SHP77 treated with DMSO at 0.1 percent for 48 hours (cell line): ENCODE measurements at places on chromosomes 1 and 21.

- no peak for DNase-seq
Observed at GRCh38 chr1:245198748-245199516, 44.1 kb downstream of the KIF26B start.

- DNase-seq = no peak
Observed at GRCh38 chr1:28449904-28450303, 55.9 kb upstream of the RCC1 start.

- no peak for DNase-seq
Observed at GRCh38 chr1:215890438-215890837, 323.3 kb downstream of the KCTD3 start.

DNA sequence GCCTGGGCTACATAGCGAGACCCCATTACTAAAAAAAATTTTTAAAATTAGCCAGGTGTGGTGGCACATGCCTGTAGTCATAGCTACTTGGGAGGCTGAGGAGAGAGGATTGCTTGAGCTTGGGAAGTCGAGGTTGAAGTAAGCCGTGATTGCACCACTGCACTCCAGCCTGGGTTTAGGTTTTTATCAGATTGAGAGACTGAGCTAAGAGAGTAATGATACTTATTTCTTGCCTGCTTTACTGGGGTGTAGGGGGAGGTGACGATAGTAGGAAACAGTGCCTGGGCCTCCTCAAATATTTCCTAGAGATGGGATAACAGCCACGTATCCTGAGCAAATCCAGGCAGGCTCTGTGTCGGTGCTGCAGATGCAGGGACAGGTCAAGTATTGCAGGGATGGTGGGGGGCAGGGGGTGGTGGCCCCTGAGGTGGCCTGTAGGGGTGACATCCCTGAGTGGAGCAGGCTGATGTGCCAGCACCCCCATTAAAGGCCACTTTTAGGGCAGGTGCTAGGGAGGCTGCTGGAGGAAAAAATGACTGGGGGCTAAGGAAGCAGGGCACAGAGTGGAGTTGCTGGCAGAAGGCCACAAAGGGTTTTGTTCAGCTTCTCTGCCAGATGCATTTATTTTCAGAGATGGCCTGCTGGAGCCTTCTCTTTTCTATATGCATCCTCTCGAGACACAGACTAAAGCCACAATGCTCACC lies 130.5 kb downstream of the RHOU start:
- no peak for DNase-seq

DNA sequence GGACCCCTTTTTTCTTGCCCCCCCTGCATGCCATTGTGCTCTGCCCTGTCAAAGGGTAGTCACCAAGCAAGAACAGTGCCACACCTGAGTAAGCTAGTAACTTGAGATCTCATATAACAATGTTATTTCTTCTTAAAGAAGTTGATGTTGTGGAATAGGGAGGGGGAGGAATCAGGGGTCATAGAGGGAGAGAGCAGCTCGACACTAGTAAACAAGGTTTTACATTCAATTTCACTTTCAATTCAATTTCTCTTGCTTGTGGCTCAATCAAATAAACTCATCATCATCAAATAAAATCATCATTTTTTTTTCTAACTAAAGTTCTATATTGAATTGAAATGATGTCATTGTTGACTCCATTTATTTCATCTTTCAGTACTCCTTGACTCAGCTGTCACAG lies 106.4 kb downstream of the CRB1 start:
- no peak for DNase-seq

DNA sequence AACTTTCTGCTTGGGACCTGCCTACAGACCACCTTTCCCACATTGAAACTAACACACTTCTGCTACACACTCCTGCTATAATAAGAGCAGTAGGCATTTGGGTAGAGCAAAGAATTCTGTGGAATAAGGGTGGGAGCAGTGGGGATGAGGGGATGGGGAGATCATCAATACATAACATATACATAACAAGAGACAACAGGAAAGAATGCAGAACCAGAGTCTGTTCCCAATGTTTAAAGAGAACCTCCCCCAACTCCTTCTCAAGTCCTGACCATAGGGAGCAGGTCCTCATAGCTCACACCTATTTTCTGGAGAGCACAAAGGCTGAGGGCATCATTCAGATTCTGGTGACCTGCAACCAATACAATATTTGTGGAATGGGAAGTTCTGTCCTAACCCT lies 121.6 kb upstream of the BARHL2 start:
- no peak for DNase-seq

DNA sequence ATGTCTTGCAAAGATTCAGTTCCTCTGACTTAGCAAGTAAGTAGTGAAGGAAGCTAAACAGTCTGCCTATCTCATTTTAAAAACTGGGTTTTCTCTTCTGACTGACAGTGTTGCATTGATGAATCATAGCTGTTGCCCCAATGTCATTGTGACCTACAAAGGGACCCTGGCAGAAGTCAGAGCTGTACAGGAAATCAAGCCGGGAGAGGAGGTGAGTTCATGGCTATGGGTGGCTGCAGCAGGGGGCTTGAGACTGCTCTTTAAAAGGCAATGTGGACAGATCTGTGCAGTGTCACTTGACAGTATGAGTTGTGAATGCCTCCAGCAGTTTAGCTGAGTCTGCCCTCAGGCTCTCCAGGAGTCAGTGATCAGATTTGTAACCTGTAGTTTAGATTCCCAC lies 46.6 kb downstream of the SMYD2 start:
- no peak for DNase-seq

DNA sequence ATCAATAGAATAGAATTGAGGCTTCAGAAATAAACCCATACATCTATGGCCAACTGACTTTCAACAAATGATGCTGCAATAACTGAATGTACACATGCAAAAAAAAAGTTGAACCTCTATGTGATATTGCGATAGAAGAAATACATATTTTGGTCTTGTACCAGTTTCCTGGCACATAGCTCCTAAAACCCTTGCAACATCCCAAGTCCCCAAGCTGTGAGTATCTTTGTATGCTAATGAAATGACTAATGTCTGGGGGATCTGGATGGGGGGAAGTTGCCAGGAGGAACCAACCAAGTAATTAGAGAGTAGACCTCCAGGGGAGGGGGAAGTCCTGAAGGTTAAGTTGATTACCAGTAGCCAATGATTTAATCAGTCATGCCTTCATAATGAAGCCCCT lies 24.4 kb downstream of the BLZF1 start:
- no peak for DNase-seq

DNA sequence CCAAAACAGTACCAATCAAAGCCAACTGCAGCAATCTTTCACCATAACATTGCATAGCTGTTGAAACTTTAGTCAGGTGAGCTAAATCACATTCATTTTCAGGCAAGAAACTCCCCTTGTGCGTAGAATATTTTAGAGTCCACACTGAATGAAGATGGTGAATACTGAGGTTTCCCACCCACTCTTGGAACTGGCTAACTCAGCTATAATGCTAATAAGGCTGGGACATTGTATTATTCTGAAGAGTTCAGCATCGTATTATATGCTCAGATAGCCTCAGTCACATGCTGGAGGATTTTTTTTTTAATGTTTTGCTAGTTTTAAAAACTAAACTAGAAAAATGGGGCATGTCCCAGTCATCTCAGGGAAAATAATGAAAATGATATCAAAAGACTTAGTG lies 352.3 kb upstream of the FMN2 start:
- DNase-seq = no peak

DNA sequence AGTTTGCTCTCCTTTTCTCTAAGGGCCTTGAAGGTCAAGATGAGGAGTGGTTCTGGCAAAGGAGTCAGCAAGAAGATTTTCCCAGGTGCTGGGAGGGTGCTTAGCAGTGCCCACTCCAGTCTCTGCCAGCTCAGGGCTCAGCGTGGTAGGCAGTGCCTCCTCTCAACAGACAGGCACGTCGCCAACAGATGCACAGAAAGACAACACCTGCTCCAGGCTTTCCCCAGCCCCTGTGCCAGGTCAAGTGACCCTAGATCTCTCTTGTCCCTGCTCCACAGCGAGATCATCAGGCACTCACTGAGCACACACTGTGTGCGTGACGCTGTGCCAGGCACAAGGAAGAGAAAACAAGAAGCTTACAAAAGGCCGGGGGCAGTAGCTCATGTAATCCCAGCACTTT lies 86.0 kb downstream of the CASZ1 start:
- no peak for DNase-seq

DNA sequence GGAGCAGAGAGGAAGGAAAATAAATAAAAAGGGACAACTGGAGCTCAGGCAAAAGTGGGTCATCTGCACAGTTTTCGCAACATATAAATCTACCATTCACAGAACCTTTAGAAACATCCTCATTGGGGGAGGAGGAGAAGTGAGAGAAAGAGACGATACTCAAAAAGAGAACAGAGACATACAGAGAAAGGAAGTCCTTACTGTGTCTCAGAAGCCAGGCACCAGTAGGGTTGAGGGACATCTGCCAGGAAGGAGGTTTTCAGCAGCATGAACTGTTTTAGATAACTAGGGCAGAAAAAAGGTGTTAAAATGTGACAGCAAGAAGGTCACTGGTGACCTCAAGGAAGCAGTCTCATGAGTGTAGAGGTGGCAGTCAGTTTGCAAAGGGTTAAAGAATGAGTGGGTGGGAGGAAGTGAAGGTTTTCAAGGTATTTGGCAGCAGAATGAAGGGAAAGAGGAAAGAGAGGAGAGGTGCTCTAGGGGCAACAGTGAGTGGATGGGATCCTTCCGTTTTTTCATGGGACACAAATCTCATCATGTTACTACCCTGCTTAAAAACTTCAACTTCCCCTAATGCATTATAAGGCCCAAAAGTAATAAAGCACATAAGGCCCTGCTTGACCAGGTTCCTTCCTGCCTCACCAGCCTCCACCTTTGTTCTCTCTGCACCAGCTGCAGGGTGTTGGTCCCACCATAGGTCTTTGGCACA lies 9.5 kb downstream of the JAK1 start:
- DNase-seq = no peak

DNA sequence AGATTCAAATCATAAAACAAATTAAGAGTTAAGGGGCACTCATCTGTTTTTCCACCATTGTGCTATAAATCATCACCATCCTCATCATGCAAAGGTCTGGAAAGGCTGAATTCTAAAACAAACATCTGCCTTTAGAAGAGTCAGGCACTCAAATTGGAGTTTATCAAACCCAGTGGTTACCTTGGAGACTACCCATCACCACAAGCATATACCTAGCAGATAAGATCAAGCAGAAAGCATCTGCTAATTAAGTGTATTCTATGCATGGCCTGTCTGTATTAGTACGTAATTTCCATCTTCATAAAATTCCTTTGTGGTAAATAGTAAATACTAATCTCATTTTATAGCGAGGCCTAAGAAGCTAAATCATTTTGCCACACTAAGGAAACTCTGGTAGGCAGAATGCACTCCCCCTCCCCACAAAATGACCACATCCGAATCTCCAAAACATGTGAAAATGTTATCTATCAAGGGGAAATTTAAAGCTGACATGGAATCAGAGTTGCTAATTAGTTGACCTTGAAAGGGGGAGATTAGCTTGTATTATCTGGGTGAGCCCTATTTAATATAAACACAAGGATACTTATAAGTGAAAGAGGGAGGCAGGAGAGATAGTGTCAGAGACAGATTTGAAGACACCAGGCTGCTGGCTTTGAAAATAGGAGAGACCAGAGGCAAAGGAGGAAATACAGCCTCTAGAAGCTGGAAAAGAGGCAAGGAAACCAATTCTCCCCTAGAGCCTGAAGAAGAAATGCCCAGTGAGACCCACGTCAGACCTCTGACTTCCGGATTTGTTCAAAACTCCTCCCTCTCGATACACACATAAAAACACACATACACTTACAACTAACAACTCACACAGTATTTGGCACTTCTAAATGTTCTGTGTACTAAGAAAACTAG lies 23.2 kb downstream of the ARID4B start:
- no peak for DNase-seq

- no peak for DNase-seq
Observed at GRCh38 chr1:203410182-203410900, 59.4 kb upstream of the FMOD start.

GRCh38 chr1:67880056-67880601 lies 46.9 kb upstream of the GNG12 start:
- peak; percentile 97 for DNase-seq

DNA sequence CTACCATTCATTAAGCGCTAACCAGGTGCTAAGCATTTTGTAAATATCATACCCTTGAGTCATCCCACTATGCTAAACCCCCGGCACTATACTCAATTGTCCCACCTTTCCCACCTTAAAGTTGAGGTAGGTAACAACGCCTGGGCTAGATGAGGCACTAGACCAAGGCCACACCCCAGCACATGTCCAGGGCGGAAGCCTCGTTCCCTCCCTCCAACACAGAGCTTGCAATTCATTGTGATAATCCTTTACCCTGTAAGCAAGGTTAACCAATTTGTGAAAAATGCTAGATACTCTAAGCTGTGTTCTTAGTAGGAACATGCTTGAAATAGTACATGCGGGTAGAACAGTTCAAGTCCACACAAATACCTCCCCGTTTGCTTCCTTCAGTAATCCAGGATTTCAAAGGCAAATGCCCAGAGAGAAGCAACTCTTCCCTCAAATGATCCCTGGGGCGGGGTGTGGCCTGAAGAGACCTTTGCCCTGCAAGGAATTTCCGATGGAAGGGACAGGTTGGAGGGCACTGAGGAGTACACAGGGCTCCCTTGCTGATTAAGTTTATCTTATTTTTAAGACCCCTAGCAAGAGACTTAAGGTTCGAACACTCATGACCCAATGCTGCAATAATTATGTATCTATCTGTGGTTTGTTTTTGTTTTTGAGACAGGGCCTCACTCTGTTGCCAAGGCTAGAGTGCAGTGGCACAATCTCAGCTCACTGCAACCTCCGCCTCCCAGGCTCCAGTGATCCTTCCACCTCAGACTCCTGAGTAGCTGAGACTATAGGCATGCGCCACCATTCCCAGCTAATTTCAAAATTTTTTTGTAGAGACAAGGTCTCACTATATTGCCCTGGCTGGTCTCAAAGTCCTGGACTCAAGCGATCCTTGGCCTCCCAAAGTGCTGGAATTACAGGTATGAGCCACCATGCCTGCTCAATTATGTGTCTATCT lies 2.6 kb downstream of the RSPH1 start:
- DNase-seq = no peak

GRCh38 chr21:46643379-46644177 lies 8.1 kb downstream of the PRMT2 start:
- no peak for DNase-seq

DNA sequence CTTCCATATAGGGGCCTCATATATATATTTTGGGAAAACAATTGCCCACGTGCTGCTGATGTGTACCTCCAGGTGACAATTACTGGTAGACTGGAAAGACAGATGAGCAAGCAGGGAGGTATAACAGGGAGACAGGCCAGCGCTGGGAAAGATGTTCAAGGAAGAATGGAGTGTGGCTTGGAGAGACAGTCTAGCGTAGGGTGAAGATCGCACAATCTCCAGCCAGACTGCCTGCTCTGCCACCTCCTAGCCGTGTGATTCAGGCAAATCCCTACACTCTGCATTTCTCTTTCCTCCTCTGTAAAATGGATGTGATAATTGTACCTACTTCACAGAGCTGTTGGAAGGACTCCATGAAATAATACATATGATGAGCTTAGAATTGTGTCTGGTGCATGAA lies 66.1 kb downstream of the TMCO4 start:
- no peak for DNase-seq

DNA sequence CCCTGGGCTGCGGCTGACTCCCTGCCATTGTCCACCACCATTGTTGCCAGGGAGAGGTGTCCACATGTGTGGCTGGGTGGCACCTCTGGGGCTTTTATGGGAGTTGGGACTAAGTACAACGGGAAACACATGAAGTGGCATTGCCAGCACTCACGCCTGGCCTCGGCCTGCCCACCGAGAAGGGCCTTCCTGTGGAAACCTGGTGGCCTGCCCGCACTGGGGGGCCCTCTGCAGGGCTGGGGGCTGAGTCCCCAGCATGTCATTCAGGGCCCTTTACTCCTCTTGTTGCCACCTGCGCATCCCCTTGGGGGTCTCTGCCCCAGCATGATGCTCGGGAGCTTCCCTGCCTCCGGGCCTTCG lies 35.5 kb upstream of the RUNX3 start:
- no peak for DNase-seq

- DNase-seq = no peak
Observed at GRCh38 chr1:222631611-222632208, 13.8 kb downstream of the MIA3 start.
